ENCODE measurements at places on chromosomes 11 and 22.
A peak's percentile ranks its signal among the peaks of the same experiment; 100 is the strongest.

GRCh38 chr11:77510851-77511250 lies 37.0 kb upstream of the PAK1 start:
- DNase-seq = no peak

DNA sequence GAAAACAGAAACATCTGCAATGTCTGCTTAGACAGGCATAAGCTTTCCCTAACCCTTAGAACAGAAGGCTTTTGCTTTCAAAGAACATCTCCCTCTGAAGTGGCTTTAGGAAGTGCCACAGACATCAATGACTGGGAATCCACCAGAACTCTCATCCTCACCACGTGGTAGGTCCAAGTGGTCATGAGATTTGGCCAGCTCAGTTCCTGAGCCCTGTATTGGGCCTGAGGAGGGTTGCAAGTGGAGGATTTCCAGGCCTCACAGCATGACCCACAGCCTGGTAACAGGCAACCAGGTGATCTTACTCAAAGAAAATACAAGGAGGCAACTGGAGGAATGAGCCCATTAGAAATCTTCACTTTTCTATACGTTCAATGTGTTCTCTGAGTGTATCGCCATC lies 1.6 kb downstream of the CASP1 start:
- DNase-seq = no peak

DNA sequence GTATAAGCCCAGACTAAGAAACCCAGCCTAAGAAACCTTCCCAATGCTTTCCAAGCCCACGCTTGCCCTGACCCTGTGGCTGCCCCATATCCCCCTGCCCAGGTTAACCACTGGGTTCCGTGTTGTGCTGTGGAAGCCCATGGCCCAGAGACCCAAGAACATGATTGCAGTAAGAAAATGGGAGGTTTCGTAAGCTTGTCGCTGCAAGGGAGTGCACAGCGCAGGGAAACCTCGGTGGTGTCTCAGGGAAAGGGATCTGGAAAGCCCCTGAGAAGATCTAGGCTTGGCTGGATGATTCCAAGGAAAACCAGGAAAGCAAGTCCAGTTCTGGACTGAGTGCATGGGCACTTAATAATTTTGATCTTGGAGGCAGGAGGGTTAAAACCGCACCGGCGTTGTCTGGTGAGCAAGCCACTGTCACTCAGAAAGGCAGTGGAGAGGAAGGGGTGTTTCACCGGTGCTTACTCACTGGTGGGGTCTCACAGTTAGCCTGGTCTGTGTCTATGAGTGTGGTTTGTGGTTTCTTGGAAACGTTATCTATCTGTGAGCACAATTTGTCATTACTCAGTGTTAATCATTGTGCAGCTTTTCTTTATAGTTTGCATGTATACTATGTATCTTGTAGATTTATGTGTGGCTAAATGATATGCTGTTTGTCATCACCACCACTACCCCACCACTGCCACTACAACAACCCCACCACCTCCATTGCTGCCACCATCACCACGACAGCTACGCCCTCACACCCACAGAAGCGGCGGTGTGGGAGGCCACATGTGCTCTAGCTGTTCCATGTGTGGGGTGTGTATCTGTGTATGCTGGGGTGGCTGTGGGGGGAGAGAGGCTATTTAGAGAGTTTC lies 53.3 kb upstream of the PRDM11 start:
- DNase-seq = no peak

DNA sequence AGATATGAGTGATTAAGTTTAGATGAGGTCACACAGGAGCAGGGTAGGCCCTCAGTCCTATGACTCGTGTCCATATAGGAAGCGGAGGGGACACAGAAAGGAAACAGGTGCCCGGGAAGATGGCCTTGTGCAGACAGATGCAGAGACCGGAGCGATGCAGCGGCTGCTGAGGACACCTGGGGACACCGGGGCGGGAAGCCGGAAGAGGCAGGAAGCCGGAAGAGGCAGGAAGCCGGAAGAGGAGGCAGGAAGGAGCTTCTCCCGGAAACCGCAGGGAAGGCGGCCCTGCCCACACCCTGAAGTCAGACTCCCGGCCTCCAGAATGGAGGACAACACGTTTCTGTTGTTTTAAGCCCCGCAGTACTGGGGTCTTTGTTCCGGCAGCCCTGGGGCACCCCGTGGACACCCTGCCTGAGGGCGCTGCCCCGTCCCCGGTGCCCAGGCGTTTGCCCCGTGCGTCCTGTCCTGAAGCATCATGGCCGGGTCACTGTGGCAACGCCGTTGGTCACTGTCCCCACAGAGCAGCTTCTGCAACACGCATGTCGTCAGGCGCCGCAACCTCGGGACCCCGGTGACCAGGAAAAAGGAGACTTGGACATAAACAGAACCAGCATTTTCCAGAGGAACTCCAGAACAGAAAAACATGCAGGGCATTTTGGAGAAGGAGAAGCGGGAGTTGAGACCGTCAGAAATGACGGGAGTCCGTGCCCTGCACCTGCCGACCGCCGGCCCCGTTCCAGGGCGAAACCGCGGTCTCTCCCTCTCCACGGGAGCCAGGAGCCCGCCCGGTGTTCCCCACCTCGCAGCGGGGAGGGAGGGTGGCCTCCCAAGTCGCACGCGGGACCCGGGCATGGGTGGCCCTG lies 103.4 kb downstream of the BRD1 start:
- no peak for DNase-seq

- no peak for DNase-seq
These were observed 4.3 kb downstream of the SCUBE1 start for GRCh38 chr22:43338766-43339345.

DNA sequence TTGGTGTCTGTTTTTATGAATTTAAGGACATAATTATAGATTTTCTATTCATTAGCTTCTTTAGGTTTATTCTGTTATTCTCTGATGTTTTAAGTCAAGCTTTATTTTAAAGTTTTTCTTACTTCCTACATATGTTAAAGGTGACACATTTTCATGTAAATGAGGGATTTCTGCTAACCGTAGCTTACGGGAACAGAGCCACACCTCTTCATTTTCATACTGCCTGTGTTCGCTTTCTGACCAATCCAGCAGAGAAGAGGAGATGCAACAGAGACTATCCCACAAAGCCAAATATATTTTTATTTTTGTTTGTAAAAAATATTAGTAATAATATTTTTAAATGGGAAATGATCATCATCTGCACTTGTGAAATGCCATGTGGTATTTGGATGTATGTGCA lies 774.1 kb downstream of the BRD1 start:
- no peak for DNase-seq

DNA sequence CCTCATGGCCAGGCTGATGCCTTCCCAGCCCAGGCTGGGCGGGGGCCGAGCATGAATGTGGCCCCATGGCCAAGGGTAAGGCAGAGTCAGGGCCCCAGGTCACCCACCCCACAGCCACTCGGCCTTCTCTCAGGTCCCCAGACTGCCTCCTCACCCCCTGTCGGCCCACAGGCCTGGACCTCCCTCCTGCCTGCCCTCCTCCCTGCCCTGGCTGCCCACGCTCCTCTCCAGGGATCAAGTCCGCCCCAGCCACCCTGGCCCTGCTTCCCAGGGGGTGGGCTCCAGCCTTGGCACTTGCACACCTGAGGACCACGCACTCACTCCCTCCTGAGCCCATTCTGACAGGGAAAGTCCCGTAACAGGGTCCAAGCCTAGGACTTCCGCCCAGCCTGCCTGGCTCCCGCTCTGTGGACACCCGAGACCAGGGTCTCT lies 37.8 kb upstream of the TH start:
- DNase-seq = no peak

GRCh38 chr22:37884420-37884819 lies 21.7 kb upstream of the MICALL1 start:
- DNase-seq = no peak

DNA sequence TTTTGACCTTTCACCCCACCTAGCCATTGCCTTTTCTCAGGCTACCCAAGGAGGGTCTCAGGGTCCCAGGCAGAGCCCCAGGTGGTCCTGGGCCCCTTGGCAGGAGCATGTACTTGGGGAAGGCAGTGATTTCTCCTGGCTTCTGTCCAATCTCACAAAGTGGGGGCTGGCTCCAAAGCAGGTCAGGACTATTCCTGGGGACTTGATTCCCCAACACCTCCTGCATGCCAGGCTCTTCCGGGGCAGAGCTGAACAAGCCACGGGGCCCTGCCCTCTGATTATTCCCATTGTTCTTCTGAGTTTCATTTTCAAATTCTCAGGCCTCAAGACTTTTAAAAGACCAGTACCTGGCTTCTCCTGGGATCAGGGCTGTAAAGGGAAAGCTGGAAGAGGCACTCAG lies 1.5 kb upstream of the TCF20 start:
- DNase-seq = no peak

DNA sequence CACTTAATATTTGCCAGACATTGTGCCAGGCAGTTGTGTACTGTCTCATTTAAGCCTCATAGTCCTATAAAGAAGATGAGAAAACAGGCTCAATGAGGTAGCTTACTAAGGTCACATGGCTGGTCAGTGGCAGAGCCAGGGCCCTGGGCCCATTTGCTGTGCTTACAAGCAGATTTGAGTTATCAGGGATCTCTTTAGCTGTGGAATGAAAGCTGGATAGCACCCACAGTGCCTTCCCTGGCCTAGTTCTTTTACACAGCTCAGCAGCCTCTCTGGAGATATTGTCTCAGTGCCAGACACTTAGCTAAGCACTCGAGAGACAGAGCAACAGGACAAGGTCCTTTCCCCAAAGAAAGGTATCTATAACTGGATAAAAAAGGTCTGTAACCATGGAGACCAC lies 6.1 kb downstream of the TMEM86A start:
- DNase-seq = no peak

DNA sequence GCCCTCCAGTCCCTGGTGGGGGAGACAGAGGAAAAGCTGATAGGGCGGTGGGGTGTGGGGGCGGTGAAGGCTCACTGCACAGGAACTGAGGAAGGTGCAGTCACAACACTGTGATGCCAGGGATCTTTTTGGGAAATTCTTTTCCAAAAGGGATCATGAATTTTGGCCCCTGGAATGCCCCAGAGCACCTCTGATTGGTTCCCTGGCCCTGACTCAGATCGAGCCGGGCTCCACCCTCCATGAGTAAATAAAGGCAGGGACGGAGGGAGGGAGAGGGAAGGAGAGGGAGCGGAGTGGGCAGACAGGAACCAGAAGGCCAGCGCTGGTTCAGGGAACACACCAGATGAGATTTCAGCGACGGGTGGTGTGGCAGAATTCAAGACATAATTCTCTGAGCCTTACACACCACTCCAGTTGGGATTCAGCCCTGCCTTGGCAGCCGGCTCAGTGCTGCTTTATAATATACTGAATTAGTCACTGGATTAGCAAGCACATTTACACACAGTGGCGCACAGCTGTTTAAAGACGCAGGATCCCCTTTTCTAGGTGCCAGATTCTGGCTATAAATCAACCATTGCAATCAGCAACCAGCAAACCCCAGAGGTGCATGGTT lies 80.3 kb downstream of the ETS1 start:
- peak; percentile 74 for DNase-seq

GRCh38 chr11:60265373-60266214 lies 14.9 kb upstream of the MS4A4A start:
- peak; percentile 3 for DNase-seq

- no peak for DNase-seq
These were observed 23.8 kb downstream of the CD82 start for GRCh38 chr11:44589301-44589700.

GRCh38 chr22:32475468-32476010 lies 928 bp downstream of the FBXO7 start:
- no peak for DNase-seq

- DNase-seq = no peak
These were observed 56.2 kb downstream of the MICAL3 start for GRCh38 chr22:17968126-17968525.

DNA sequence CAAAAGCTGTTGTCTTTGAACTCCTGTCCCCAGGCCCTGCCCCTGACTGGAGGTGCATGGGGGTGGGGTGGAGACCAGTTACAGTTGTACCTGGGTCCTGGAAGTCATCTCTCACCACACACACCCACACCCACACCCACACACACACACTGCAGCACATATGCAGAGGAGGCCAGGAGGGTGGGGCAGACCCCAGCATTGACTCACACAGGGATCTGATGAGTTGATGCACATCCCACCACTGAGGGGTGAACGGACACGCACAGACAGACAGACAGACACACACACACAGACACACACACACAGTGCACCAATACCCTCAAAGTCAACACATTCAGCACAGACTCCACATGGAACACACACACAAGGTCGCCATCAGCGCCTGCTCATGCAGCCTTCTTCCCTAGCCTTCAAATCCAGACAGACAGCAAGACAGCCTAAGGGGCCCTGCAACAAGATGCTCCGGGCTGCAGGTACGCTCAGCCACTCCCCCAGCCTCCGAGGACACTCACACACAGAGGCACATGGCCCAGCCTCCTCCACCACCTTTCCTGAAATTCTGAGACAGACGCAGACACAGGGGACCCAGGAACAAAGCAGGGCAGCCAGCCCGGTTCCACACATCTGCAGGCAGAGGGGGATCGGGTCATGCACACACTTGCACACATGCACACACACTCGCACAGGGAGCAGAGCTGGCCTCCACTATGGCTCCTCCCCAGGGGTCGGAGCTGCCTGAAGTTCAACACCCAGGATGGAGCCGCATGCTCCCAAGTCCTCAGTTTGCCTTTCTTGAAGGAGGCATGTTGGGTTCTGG lies 26.5 kb downstream of the SYT7 start:
- DNase-seq = no peak

DNA sequence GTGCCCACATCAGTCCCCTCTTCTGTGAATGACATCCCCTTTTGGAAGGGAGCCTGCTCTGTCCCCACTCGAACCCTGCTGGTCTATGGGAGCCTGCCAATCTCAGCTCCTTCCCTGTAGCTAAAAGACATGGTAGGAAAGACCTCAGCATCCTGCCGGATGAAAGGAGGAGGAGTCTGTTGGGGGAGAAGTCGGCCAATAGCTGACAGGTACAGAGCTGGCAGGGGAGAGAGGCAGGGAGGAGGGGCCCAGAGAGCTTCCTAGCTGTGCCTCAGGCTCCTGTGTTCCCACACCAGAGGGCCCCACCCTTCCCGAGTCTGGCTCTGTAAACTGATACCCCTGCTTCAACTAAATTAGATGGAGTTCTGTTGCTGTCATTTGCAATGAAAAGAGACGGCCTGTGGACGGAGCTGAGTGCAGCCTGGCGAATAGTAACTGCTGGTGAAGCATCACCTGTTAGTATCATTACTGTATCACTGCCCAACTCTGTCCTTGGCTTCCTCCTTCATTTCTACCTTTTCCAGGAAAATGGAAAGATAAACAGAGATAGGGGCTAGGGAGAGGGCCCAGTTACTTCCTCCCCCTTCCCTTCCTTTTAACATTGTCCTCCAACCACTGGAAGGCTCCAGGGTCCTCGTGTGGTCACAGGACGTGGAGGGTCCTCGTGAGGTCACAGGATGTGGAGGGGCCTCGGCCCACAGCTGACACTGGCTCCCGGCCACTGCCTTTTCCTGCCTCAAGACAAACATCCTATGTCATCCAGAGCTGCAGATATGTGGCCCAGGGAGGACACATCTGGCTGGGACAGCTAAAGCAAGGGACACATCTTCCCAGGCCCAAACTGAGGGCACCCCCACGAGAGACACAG lies 15.1 kb downstream of the FXYD6 start:
- DNase-seq = peak; percentile 7

- peak; percentile 4 for DNase-seq
These were observed 27.8 kb downstream of the RELT start for GRCh38 chr11:73404048-73404447.

- DNase-seq = no peak
These were observed 1176.4 kb downstream of the BRD1 start for GRCh38 chr22:48651036-48651890.

- DNase-seq = no peak
These were observed 35.9 kb upstream of the P4HA3 start for GRCh38 chr11:74347381-74347780.
